Hematopoietic multipotent progenitor cell (in vitro differentiated cells): ENCODE measurements at places on chromosomes 1 and 21.

DNA sequence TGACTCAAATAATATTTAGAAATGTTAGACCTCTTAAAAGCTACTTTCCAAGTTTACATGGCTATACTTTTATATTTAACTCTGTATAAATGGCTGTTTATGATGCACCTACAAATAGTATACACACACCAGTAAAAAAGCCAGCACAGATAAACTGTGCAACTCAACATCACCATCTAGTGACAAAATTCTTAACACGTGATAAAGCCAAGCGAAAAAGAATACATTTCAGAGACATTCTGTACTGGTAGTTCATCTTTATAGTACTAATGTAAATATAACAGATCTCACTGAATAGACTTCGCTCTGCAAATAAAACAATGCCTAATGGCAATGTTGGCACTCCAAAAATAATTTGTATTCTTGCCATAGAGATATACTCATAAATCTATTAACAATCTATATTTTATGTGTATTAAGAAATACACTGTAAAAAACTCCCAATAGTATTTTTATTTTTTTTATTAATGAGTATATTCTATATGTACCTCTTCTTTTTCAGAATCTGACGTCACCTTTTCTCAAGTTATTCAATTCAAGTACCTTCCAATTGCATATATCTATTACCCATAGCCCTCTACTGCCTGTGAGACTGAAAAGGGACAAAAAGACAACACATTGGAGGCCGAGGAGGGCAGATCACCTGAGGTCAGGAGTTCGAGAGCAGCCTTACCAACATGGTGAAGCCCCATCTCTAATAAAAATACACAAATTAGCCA is 100.2 kb downstream of the DPYD start:
- DNase-seq = peak; percentile 14

- no peak for DNase-seq
Measured at GRCh38 chr1:57572016-57572415, 148.2 kb upstream of the DAB1 start.

DNA sequence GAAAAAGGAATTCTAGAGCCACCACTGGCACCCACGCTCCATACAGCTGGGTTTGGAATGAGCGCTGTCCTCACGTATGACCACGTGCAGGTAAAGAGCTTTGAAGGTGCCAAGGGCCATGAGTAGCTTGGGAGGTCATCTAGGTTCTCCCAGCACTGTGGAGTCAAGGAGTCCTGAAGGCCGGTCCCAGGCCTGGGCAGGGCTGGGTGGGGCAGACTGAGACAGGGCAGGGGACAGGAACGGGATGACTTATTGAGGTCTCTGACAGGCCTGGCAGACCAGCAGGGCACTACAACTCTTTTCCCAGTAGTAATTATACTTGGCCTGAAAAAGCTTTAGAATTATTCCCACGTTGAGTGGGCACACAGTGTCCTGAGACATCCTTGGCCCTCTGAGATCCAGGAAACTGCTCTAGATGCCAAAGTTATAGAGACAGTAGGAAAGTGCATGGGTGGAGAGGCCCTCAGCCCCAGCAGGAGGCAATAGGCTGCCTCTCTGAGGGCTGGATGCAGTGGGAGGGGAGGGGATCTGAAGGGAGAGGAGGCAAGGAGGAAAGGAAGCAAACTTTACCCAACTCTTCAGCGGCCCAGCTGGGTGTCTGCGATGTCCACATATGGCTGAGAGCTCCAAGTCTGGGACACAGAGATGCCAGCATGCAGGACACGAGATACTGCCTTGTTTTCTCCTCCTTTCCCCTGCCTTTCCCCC is 1.8 kb upstream of the CDA start:
- DNase-seq = no peak

DNA sequence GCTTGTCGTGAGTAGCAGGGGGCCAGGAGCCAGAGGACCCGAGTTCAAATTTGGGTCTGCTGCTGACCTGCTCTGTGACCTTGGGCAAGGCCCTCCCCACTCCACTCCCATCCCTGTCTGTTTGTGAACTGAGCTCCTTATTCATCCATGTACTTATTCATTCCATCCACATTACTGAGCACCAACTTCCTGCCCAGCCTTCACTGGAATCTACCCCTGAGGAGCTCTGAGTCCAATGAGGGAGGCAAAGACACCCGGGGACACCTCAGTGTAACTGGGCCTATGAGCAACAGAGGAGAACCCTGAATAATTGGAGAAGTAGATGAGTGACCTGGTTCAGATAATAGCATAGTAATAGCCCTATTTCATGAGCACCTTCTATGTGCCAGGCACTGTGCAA is 8.9 kb downstream of the BSND start:
- DNase-seq = no peak

- DNase-seq = no peak
Measured at GRCh38 chr1:5901150-5901549, 91.1 kb downstream of the NPHP4 start.

DNA sequence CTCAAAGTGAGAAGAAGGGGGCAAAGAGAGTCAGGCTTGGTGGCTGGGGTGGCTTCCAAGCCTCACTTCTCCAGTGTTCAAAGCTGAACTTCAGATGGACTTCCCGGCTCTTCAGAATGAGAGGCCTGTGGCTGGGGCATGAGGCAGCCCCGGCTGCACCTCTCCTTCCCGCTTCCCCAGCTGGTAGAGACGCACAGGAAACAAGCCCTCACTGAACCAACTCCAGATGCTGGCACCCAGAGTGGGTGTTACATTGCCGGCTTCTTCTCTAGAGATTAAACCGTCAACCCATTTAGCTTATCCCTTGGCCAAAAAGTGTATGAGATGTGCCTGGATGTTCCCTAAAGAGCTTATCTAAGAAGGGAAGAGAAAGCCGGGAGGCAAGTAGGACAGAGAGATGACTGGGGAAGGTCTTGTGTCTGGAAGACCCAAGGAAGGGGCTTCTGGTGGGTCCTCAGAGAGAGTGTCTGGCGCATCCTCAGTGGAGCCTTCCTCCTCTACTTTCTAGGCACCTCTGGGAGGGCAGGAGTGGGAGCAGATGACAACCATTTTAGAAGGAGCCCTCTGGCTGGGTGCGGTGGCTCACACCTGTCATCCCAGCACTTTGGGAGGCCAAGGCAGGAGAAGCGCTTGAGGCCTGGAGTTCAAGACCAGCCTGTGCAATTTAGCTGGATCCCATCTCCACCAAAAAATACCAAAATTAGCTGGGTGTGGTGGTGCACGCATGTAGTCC is 2.0 kb downstream of the ADAMTSL4 start:
- no peak for DNase-seq

DNA sequence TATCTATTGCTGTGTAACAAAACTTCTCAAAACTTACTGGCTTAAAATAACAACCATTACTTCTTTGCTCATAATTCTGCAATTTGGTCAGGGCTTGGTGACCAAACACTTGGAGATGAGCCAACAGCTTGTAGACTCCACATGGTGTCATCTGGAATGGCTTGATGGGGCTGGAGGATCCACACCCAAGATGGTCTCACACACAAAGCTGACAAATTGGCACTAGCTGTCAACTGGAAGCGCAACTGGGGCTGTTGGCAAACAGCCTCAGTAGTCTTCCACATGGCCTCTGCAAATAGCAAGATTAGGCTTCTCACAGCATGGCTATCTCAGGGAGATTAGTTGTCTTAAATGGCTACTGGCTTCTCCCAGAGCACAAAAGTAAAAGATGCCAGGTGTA is 27.1 kb upstream of the MTF2 start:
- no peak for DNase-seq

DNA sequence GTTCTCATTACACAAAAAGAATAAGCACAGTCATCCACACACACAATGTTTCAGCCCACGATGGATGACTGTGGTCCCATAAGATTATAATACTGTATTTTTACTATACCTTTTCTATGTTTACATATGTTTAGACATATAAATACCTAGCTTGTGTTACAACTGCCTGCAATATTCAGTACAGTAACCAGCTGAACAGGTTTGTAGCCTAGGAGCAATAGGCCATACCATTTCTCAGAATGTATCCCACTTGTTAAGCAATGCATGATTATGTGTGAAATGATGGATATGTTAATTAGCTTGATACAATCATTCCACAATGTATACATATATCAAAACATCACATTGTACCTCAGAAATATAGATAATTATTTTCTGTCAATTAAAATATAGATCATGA is 33.2 kb upstream of the SAMD13 start:
- DNase-seq = no peak

- no peak for DNase-seq
Measured at GRCh38 chr1:174118751-174119150, 40.6 kb upstream of the RABGAP1L start.

GRCh38 chr1:220325306-220325995 is 53.2 kb upstream of the RAB3GAP2 start:
- no peak for DNase-seq

DNA sequence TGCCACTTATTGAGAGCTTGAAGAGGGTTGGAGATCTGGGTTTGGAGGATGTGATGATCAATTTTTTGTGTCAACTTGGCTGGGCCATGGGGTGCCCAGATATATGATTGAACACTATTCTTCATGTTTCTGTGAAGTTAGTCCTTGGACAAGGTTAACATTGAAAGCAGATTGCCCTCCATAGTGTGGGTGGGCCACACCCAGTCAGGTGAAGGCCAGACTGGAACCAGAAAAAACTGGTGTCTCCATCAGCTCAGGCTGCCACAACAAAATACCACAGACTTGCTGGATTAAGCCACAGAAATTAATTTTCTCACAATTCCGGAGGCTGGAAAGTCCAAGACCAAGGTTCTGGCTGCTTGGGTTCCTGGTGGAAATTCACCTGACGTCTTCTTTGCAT is 7.5 kb downstream of the CLDN14 start:
- no peak for DNase-seq

DNA sequence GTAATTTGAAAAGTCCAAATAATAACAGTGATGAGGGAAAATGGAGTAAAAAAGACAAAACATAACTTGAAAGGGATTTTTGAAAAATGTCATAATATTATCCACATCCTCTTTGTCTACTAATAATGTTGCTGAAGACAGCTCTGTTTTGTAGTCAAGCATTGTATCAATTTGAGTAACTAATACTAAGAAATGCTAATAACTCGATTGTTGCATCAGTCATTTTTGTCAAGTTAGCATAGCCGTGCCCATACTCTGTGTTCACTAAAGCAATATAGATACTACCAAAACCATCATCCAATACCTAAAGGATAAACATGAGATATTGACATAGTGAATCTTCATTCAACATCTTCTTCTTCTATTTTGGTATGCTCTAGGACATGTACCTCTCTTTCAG is 17.3 kb downstream of the PDC start:
- DNase-seq = no peak

- no peak for DNase-seq
Measured at GRCh38 chr1:7916501-7916830, 24.2 kb downstream of the TNFRSF9 start.

- no peak for DNase-seq
Measured at GRCh38 chr1:23742670-23743286, 493 bp upstream of the ELOA start.

GRCh38 chr1:42913426-42914091 is 45.1 kb downstream of the SLC2A1 start:
- DNase-seq = peak; percentile 91

- no peak for DNase-seq
Measured at GRCh38 chr1:174956976-174957375, 42.8 kb upstream of the CACYBP start.

- DNase-seq = no peak
Measured at GRCh38 chr1:51620470-51620869, 3.6 kb downstream of the OSBPL9 start.

DNA sequence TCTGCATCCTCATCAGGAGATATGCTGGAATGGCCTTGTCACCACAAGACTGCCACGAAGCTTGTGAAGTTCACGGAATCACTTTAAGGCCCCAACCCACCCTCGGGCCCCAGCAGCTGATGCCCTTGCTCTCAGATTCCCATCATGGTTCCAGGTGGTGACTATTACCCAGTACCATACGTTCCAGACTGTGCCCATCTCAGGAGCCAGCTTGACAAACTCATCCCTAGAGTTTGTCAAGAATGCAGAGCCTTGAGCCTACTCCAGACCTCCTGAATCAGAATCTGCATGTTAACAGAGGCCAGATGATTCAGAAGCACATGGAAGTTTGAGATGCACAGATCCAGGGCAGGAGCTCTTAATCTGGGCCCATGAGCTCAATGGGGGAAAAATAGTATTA is 53.9 kb upstream of the RBM15 start:
- DNase-seq = no peak

GRCh38 chr21:42049578-42050430 is 21.3 kb upstream of the UMODL1 start:
- DNase-seq = no peak

- DNase-seq = no peak
Measured at GRCh38 chr1:16724718-16725438, 15.4 kb upstream of the RNU1-4 start.

- no peak for DNase-seq
Measured at GRCh38 chr1:224087286-224087794, 26.6 kb upstream of the FBXO28 start.

GRCh38 chr1:101697072-101697471 is 299.7 kb downstream of the OLFM3 start:
- no peak for DNase-seq

DNA sequence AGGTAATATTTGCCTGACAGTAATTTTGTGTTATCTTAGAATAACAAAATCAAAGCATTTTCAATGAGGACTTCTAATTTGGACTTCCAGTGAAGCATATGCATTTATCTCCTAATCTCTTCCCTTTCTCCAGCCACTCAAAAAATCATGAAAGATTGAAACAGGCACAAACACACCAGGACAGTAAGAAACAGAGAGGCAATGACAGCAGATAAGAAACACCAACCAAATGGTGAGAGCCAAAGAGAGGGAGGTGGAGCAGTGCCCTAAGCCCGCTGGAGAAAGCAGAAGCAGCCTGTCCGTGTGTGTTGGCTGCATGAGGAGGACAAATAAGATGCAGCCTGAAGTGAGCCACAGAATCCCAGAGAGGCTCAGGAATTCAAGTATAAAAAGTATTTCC is 39.0 kb downstream of the SLC44A3 start:
- no peak for DNase-seq

- peak; percentile 3 for DNase-seq
Measured at GRCh38 chr1:93344886-93345632, 648 bp upstream of the DR1 start.

- DNase-seq = no peak
Measured at GRCh38 chr1:202681736-202682420, 28.4 kb downstream of the SYT2 start.

GRCh38 chr1:66489151-66489550 is 44.8 kb upstream of the SGIP1 start:
- DNase-seq = no peak
